Activated CD8-positive, alpha-beta T cell treated with anti-CD3 and anti-CD28 coated beads, Interleukin-2, amount 10 ng/mL, durations not matched to agents 7 days and 5 days (primary cell): ENCODE measurements at places on chromosomes 3 and 15.

DNA sequence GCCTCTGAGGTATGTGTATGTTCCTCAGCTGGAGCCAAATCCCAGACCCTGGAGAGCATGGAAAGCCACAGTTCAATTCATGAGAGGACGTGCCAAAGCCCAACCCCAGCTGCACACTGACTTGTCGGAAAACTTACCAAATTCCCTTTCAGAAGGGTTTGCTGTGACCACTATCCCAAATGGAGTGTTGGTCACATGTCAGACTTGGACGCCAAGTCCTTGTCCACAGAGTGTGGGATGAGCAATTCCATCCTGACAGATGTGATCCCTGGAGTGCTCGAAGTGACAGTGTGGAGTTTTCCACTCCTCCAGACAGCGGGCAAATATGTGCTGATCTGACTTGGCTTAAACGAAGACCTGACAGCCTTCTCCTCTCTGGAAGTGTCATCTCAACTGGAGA lies 71.2 kb downstream of the RORA start:
- no peaks in the 10 kb centered on the region for H3K4me1 ChIP-seq
- no peak overlapping the region for H3K27ac ChIP-seq
- H3K4me3 ChIP-seq = no peak overlapping the region
- no peak for DNase-seq

DNA sequence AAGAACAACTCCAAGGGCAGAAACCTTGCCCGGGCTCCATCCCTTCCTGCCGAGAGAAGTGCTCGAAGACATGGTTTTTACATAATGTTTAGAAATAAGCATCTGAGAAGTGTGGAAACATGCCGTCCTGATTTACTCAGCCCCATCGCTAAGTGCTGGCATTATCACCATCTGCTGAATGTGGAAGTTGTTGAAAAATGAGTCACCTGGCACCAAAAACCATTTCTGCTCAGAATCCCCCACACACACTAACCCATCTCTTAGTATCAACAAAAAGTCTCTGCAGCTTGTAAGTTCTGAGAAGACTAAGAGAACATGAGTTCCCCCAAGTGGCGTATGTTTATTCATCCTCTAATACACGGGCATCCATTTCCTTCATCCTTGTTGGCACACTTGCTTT lies 51.0 kb upstream of the ARL8B start:
- no peak for DNase-seq
- no peak overlapping the region for H3K27ac ChIP-seq
- H3K4me3 ChIP-seq = no peak overlapping the region
- H3K36me3 ChIP-seq = no peaks in the 10 kb centered on the region

DNA sequence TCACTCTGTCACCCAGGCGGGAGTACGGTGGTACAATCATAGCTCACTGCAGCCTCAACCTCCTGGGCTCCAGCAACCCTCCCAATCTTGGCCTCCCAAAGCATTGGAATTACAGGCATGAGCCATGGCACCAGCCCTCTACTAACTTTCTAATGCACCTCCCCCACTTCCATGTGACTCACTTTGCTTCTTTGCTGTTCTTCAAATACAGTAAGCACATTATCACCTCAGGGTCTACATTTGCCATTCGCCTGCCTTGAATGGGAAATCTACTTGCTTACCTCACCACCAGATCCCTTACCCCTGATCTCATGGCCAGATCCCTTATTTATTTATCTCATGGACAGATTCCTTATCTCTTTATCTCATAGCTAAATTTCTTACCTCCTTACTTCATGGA lies 235.3 kb downstream of the KCNMB2 start:
- H3K4me1 ChIP-seq = no peaks in the 10 kb centered on the region
- no peaks in the 10 kb centered on the region for H3K27me3 ChIP-seq
- no peak overlapping the region for H3K4me3 ChIP-seq
- H3K27ac ChIP-seq = no peak overlapping the region
- no peaks in the 10 kb centered on the region for H3K36me3 ChIP-seq
- DNase-seq = no peak

DNA sequence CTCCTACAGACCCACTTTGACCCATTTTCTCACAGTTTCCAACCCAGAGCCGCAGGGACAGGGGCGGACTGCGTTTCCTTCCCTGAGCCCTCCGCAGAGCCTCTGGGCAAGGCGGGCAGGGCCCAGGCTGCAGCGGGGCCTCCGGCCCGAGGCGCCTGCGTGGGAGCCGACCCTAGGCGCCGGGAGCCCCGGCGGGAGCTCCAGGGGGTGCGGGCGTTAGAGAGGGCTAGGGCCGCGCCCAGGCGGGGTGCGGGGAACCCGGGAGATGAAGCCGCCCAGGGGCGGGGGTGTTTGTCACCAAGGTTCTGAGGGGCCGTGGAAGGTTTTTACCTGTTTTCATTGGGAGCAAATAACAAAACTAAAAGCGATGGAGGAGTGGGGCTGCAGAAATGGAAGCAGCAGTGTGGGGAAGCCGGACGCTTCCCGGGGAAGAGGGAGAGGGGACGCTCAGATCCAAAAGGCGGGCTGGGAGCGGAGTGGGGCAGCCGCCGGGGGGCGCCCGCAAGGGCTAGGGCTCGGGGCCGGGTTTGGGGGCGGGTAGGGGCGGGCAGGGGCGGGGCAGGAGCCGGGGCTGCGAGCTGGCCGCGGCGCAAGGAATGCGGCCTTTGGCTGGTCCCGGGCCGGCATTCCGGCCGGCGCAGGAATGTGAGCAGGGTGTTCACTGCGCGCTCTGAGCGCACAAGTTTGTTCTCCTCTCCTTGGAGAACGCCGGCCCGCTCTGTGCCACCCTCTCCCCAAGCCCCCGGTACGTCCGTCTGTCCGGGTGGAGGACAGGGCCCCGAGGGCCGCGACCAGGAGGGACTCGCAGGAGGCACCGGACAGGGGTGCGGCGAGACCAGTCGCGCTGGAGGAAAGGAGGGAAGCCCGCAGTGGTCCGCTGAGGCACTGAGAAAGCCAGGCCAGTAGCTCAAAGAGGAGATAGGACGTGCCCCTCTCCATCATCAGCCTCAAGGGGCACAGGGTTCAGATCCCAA lies 61.1 kb downstream of the AMOTL2 start:
- peaks cover 2% of the 10 kb centered on the region for H3K4me1 ChIP-seq
- no peak overlapping the region for H3K27ac ChIP-seq
- H3K36me3 ChIP-seq = no peaks in the 10 kb centered on the region
- no peak for DNase-seq
- peaks cover 47% of the 10 kb centered on the region for H3K27me3 ChIP-seq
- no peak overlapping the region for H3K4me3 ChIP-seq

- DNase-seq = no peak
- H3K4me3 ChIP-seq = no peak overlapping the region
- H3K4me1 ChIP-seq = no peaks in the 10 kb centered on the region
- H3K27ac ChIP-seq = no peak overlapping the region
- H3K27me3 ChIP-seq = no peaks in the 10 kb centered on the region
These were observed 307.6 kb downstream of the ZBTB20 start for GRCh38 chr3:114839476-114839875.
